ENCODE measurements at places on chromosomes 2 and 18. TPM values are rescaled to one million over a fixed set of nuclear protein-coding genes. Genes with fewer than 3 reads are reported as not detected.

DNA sequence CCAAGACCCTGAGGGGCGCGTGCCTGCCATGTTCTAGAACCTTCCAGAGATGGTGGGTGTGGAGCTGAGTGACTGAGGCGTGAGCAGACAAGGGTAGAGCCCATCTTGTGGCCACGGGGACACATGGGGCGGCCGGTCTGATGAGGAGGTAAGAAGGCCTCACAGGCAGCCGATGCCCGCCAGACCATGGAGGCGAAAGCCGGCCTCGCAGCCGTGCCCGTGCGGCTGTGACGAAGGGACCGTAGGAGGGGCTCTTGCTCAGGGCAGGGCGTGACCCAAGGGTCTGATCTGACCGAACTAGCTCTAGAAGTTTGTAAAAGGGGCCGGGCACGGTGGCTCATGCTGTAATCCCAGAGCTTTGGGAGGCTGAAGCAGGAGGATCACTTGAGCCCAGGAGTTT, 19.6 kb downstream of the D2HGDH start:
- no peak for DNase-seq

- no peak for DNase-seq
Measured at GRCh38 chr18:64164883-64165282, 16.0 kb upstream of the LINC00305 start.

GRCh38 chr2:230657462-230657861, 55.2 kb upstream of the CAB39 start:
- no peak for DNase-seq

DNA sequence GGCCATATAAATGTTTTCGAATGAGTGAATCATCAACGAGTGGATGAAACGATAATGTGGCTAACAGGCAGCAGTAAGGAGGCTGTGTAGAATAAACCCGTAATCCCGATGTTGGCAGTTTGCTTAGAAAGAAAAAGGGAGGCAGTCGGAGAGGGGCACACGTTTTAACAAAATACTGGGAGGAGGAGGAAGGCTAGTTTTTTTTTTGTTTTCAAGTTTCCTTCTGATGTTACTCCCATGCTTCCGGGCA, 476 bp upstream of the MSH2 start:
- DNase-seq = no peak

ANKRD44 gene
- total RNA-seq = 93.4 TPM

- no peak for DNase-seq
Measured at GRCh38 chr18:59468821-59469220, 109.8 kb upstream of the LMAN1 start.

RPIA gene
- total RNA-seq = 4.7 TPM

GRCh38 chr2:180682871-180683270, 297.5 kb upstream of the UBE2E3 start:
- no peak for DNase-seq

DNA sequence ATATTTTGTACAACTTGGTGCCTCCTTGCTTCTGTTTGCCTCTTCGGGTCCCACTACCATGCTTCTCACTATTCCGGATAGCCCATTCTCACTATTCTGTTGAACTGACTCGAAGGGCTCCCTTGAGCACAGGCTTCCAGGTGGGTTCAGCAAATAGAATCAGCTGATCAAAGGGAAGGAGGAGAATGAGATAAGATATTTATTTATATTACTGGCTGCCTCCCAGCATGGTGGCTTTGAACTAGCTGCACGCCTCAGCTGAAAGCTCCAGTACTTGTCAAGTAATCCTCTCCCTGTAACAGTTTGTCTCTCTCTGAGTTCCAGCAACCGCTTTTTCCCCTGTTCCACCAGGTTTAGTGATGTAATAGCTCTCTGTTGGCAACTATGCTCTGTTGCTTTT, 187.8 kb upstream of the HNRNPA3 start:
- DNase-seq = no peak

- DNase-seq = no peak
Measured at GRCh38 chr2:85409845-85410583, at the start of gene CAPG. CAPG (minus strand) TSS chr2:85410366; CDS start chr2:85402145, 8,221 bp downstream.

GRCh38 chr18:38611036-38611964, 1045.7 kb upstream of the CELF4 start:
- no peak for DNase-seq

GRCh38 chr2:163808406-163808805, 72.6 kb upstream of the FIGN start:
- no peak for DNase-seq

DNA sequence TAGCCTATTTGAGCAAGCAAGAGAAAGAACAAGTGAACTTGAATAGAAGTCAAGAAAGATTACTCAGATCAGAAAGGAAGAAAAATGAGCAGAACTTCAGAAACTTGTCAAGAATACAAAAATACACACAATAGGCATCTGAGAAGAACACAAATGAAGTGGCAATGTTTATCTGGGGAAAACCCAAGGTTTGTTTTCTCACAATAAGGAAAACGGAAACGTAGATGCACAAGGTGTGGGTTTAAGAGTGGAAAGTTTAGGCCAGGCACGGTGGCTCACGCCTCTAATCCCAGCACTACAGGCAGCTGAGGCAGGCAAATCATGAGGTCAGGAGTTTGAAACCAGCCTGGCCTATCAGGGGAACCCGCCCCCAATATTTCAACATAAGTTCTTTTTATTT, 159.5 kb upstream of the GYPC start:
- DNase-seq = no peak

DNA sequence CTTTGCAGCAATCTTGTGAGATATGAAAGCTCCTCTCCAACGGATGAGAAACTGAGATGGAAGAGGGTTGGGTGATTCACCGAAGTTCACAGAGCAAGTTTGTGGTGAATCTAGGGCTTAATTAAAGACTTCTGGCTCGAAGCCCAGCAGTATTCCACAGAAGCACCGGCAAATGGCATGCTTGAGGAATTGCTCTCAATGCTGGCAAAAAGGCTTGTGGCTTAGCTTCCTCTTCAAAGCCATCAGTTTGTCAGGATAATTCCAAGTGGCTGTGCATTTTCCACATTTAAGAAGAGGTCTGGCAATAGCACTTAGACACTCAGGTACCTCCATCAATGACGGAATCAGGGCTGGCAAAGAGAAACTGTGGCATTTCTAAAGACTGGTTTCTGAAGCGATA, 98.7 kb upstream of the SLC66A3 start:
- DNase-seq = no peak

ZNF521 gene
- 8.0 TPM for total RNA-seq

DNA sequence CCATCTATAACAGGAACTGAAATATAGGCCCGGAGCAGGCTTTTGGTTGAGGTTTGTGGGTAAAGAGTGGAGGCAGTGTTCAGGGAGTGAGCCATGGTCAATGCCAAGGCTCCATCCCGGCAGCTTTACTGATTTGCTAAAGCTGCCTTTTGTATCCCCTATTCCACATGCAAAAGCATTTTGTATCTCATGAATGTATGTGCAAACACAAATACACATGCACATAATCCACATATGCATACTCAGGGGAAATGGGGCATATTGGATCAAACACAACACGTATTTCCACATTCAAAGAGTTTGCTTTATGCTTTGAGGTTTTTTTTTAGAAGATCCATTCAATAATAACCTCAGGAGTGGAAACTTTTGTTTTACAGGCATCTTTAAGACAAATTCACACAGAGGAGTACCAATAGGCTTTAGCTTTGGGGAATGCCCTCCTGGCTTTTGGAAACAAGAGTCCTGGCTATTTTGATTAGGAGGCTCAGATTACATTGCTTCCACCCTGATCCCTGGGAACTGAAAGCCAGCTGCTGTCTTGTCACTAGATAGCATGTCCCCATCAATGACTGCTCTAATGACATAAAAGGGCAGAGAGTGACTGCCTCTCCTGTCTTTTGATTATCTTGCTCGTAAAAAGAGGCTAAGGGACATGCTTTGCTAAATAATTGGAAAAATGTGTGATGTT, 263.2 kb downstream of the EN1 start:
- DNase-seq = no peak

- no peak for DNase-seq
Measured at GRCh38 chr2:185967335-185967734, 228.7 kb downstream of the FSIP2 start.

GRCh38 chr2:193818801-193819499, 1624.2 kb upstream of the TMEFF2 start:
- DNase-seq = no peak

PLCL1 gene
- 26.2 TPM for total RNA-seq

- DNase-seq = no peak
Measured at GRCh38 chr2:60661073-60661738, 94.9 kb upstream of the PAPOLG start.

ANKRD30BL gene
- total RNA-seq = not detected

DNA sequence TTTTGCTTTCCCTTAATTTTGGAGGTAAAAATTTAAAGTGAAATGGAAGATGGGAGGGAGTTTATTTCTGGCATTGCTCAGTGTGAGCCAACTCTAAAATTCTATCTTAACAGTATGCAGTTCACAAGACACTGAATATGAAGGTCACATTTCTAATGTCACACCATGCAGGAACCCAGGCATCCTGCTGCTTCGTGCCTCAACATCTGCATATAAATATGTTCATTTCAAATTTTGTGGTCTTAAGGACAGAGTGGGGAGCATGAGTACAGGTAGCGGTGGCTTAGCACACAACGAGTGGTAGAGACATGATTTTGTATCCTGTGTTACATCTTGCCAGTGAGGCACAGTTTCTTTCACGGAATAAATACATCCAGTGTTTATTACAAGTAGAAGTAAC, 102.4 kb downstream of the ARL4C start:
- no peak for DNase-seq

CFC1 gene
- not detected for total RNA-seq

DNA sequence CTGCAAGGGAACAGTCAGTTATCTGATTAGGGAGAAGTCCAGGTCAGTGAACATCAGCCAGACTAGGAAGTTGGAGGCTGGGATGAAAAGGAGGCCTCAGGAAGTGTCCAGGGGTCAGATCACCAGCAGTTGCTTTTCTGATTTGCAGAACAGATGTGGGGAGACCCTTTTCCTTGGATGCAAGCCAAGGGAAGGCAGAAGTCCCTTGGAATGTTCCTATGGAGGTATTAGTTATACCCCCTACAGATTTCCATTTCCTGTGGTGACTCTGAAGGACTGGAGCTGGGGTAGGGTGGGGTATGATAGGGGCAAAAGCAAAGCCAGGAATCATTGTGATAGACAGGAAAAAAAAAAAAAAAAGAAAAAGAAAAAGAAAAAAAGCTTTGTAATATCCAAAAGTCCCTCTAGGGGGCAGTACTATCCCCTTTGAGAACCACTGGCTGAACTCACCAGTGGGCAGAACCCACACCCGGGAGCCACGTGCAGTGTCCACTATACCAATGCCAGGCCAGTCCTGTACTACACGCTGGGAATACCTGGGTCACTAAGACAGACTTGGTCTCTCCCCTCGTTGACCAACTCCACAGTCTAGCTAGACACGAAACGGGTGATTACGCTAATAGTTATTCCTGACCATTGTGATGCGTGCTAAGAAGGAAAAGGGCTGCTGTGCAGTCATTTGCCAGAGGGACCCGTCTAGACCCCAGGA, 7.4 kb downstream of the DYSF start:
- no peak for DNase-seq
